Stimulated activated CD8-positive, alpha-beta memory T cell treated with anti-CD3 and anti-CD28 coated beads, Interleukin-2, amount 100 ng/mL, for 48 hours (primary cell): ENCODE measurements at places on chromosomes 6 and 20.
A peak's percentile ranks its signal among the peaks of the same experiment; 100 is the strongest.

- DNase-seq: no peak
Measured at GRCh38 chr6:51025082-51025777, 206.6 kb downstream of the TFAP2B start.

GRCh38 chr6:133748628-133749027 is 140.3 kb upstream of the TCF21 start:
- no peak for DNase-seq

DNA sequence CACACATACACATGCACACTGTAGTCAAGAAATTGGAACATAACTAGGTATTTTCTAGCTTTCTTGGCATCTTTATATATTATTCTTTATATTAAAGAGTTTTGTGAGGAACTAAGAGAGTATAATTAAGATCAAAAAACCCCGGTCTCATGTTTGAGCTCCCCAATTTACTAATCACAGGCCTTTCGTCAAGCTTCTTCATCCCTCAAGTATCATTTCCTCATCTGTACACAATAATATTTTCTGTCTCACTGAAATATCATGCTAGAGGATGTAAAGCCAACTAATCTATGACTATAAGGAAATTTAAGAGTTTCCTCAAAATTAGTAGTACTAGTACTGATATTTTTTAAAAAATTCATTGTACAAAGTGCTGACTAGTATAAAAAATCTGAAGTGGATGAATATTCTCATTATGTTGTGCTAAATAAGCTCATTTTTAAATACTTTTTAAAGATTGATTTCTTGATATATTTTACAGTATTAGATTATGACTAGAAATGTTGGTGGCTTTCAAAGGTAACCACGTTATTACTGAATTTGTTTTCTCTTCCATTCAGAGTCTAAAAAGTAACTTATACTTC is 28.0 kb downstream of the PEX3 start:
- DNase-seq: no peak

GRCh38 chr6:119171864-119172588 is 93.6 kb upstream of the FAM184A start:
- no peak for DNase-seq

GRCh38 chr6:113599444-113599843 is 257.7 kb upstream of the MARCKS start:
- no peak for DNase-seq

DNA sequence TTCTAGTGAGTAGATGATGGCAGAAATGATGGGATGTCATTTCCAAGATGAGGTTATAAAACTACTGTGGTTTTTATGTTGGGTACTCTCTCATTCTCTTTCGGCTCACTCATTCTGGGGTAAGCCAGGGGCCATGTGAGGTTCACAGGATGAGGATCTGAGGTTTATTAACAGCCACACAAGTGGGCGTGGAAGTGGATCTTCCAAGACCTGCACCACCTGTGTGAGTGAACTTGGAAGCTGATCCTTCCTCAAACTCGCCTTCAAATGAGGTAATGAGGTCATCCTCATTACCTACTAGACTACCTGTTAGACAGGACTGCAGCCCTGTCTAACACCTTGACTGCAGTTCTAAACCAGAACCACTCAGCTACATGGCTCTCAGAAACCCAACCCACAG is 45.1 kb upstream of the TAGAP start:
- no peak for DNase-seq

GRCh38 chr20:44362466-44362940 is 7.0 kb downstream of the HNF4A start:
- no peak for DNase-seq

DNA sequence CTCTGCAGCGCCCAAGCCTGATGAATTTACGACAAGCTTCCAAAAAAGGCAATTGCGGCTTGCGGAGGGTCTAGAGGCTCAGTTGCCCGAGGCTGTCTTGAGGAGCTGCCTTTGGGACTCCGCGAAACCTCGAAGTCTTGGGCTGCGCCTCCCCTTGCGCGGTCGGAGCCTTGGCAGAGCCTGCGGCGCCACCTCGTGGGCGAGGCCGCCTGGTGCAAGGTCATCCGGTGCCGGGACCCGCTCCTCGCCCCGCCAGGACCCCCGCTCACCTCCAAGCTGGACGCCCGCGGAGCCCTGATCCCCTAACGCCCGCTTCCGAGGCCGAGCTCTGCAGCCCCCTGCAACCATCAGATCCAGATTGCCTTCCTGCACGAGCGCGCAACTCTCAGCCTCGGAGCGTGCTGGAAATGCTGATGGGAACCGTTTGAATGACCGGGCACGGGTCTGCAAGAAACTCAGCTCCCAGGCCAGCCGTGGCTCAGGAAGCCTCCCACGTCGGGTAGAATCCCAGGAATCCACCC is 14.9 kb upstream of the FAM210B start:
- peak; percentile 44 for DNase-seq
